Dermis blood vessel endothelial cell (primary cell): ENCODE measurements at places on chromosomes 5 and 9. TPM values are rescaled to one million over a fixed set of nuclear protein-coding genes. Genes with fewer than 3 reads are reported as not detected.

Gene FSTL4
- total RNA-seq = under 0.01 and 0.09 TPM in 2 replicates

GRCh38 chr9:108885643-108886348 is 23.7 kb downstream of the ACTL7A start:
- DNase-seq = peak; percentile 83

DNA sequence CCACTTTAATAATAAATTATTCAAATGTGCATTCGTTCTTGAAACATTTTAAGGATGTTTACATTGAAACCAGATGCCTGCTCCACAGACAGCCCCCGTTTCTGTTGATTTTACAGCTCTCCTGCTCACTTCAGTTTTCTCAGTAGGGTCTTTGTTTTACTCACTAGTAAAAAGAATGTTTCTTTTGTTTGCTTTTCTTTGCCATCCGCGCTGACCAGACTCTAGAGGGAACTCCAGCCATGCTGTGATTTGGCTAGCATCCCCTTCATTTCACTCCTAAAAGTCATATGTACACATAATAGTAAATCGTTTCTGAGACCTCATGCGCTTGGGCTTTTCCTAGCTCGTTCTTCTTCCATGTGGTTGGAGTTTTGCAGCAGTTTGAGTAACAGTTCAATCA is 28.7 kb upstream of the PALM2AKAP2 start:
- DNase-seq = no peak

DNA sequence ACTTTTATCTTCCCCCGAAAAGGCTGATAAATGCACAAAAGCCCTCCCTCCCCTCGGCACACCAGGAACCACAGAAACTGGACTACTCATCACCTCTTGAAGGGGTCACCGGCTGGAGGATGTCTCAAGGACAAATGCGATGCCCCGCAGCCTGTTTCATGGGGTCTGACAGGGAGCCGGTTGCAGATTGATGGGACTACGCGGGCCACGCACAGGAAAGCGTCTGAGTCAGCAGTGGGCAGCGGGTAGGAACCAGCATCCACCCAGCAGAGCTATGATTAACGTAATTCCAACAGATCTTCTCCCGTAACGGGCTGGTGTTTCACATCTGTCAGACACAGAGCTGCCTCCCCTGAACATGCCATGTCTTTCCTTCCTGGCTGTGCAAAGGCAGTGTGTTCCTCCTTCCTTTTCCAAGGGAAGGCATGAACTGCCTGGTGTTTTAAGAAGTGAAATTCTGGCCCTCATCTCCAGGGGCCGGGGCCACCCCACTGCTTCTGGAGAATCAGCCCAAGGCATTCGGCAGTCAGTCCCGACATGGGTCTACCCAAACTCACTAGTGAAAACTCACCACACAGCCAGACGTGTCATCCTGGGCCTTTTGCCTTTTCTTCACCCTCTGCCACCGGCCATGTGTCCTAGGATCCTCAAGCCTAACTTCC is 144.4 kb upstream of the PHYKPL start:
- DNase-seq = no peak

Gene DCAF12
- 22.3 and 24.4 TPM in 2 replicates for total RNA-seq
